ENCODE measurements at places on chromosomes 13 and 19.

- DNase-seq, result peak; percentile 19
Measured at GRCh38 chr19:49858088-49858985, 7.4 kb downstream of the PTOV1 start.

GRCh38 chr13:19158006-19158405, 23.6 kb downstream of the TUBA3C start:
- DNase-seq, result no peak

DNA sequence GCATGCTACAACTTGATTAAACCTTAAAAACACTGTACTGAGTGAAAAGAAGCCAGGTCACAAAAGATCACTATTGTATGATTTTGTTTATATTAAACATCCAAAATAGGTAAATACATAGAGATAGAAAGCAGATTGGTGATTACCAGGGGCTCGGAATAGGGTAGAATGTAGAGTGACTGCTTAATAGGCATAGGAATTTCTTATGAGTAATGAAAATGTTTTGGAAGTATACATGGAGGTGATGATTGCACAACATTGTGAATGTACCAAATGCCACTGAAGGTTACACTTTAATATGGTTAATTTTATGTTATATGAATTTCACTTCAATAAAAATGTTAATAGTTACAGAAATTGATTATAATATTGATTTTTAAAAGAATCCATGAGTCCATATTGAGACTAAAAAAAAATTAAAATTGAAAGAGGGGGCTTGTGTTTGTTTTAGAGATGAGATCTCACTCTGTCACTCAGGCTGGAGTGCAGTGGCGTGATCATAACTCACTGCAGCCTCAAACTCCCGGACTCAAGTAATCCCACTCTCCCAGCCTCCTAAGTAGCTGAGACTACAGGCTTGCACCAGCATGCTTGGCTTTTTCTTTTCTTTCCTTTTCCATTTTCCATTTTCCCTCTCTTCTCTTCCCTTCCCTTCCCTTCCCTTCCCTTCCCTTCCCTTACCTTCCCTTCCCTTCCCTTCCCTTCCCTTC, 85.1 kb downstream of the FNDC3A start:
- DNase-seq, result no peak

- no peak for DNase-seq
Measured at GRCh38 chr13:35309706-35310105, 166.8 kb downstream of the MAB21L1 start.

DNA sequence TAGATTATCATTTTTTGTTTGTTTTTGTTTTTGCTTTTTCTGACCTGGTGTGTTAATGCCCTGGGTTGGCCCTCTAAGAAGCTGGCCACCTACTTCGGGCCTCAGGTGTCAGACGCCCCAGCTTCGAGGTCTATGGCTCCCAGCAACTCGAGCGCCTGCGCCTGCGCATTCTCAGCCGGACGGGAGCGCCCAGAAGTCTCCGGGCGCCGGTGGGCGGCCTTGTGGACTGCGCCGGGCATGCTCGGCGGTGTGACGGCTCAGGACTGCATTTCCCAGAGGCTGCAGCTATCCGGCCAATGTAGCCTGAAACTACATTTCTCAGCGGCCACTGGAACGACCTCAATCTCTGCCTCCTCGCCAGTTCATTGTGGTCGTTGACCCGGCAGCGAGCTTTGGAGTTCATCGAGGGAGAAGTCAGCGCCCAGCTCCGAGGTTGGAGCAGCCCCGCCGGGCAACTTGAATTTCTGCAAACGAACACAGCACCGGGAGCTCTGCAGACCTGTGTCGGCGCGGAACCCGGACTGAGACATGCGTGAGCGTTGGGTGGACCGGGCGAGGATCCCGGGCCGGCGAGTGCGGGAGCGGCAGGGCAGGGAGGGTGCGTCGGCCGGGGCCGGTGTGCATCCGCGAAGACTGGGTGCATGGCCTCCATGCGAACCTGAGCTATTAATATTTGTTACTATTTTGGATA, at the start of gene ZNF30:
ZNF30 (plus strand) TSS at position 219 of the 691 bp plus-strand sequence. CDS start 3,045 bp downstream, outside the sequence.
- DNase-seq, result peak; percentile 79

- no peak for DNase-seq
Measured at GRCh38 chr19:29967623-29968022, 25.6 kb downstream of the URI1 start.

- no peak for DNase-seq
Measured at GRCh38 chr19:2254064-2254872, 1.9 kb downstream of the JSRP1 start.

- DNase-seq, result no peak
Measured at GRCh38 chr19:41753936-41754529, 1.3 kb upstream of the CEACAM6 start.

DNA sequence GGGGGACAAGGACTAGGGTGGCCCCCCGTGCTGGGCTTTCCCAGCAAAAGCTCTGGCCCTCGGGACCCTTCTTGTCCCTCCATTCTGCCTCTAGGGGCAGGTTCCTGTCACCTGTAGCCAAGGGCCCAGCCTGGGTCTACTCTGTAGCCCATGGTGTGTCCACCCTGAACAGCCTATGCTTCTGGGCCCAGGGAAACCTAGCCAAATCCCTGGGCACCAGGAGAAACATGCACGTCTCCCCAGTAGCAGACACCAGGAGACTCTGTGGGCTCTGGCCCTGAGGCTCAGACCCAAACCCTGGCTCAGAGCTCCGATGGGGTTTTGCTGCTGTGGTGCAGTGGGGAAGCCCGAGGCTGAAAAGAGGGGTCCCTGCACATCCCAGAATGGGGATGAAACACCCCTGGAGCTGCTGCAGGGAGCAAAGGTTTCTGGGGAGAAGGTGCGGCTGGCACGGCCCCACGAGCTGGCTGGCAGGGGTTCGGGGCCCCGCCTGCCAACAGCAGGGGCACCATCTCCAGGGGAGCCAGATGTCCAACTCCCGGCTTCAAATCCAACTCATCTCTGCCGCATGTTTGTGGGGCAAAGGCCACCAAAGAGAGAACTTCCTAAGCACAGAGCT, 18.2 kb downstream of the CEBPG start:
- no peak for DNase-seq

GRCh38 chr13:28099396-28100149, 803 bp downstream of the FLT3 start:
- no peak for DNase-seq

Data from substantia nigra (tissue), 51 donors.